ENCODE measurements at places on chromosomes 1 and 21. TPM values are rescaled to one million over a fixed set of nuclear protein-coding genes. Genes with fewer than 3 reads are reported as not detected.

- no peaks in the 10 kb centered on the region for H3K36me3 ChIP-seq
- H3K4me1 ChIP-seq, result peaks cover 8% of the 10 kb centered on the region
- peaks cover 34% of the 10 kb centered on the region for H3K27me3 ChIP-seq
These were observed at the start of gene NCAM2 for GRCh38 chr21:20997636-20998455. TSS of gene NCAM2 (plus strand) at chr21:20998409.

DNA sequence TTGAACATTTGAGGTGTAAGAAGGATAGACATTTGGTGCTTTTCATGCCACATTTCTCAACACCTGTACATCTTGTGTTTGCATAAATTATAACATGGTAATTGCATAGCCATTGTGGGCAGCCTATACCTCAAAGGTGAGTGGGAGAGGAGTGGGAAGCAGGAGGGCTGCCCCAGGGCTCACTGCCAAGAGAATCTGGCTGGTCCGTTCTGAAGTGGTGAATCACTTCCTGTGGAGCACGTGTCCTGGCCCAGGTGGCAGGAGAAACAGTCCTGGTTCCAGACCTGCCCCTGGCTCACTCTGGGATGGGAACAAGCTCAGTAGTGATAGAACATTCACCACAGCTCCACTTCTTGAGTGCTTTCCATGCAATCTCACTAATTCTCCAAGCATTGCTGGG is 11.6 kb upstream of the OLFML2B start:
- H3K27me3 ChIP-seq, result no peaks in the 10 kb centered on the region
- no peak overlapping the region for H3K4me3 ChIP-seq
- no peaks in the 10 kb centered on the region for H3K4me1 ChIP-seq

DNA sequence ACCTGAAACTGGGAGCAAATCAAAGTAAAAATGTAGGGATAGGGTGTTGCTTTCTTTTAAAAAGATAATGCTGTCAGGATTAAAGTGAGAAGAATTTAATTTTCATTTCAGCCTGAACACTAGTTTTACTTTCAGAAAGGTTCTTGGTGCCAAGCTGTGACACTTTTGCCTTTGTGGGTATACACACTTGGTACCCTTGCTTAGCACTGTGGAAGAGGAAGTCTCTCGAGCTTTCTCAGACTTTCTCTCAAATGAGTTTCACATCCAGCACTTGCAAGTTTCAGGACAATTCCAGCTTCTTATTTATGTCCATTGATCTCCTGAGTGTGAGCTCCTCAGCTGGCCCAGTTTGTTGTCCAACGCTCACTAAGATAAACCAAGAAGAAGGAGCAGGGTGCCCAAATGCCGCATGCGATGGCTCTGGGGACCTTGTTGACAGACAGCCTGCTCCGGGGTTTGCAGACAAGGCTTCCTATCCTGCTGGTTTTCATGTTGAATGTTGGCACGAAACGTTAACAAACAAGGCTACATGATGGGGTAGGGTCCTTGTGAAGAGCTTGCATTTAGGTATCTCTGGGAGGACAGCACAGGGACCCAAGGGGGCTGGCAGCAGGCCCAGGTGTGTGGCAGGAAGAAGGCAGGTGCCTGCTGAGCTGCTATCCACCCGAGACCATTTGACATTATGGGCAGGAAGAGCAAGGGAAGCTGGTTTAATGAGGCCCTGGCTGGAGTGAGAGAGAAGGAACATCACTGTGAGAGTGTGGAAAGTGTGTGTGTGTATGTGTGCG is 79.7 kb downstream of the POFUT2 start:
- H3K36me3 ChIP-seq, result no peaks in the 10 kb centered on the region
- DNase-seq, result no peak
- no peaks in the 10 kb centered on the region for H3K27me3 ChIP-seq
- no peak overlapping the region for H3K27ac ChIP-seq

DNA sequence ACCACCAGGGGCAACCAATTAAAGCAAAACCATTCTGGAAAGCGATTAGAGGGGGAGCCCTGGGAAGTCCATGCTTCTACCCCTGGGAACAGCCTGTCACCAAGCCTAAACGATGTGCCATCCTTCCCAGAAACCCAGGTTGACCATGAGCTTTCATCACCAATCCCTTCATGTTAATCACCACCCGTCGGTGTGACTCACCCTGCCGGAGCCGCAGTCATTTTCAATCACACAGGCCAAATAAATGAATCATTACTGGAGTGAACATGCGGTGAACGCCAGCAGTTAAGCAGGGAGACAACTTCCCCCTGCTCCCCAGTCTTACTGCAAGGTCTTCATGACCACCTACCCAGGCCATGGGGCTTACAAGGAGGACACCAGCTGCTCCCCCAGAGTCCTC is 308.8 kb downstream of the AJAP1 start:
- H3K27ac ChIP-seq, result no peak overlapping the region
- DNase-seq, result no peak
- no peak overlapping the region for H3K4me3 ChIP-seq
- no peaks in the 10 kb centered on the region for H3K27me3 ChIP-seq
- H3K4me1 ChIP-seq, result no peaks in the 10 kb centered on the region
- H3K36me3 ChIP-seq, result no peaks in the 10 kb centered on the region

DNA sequence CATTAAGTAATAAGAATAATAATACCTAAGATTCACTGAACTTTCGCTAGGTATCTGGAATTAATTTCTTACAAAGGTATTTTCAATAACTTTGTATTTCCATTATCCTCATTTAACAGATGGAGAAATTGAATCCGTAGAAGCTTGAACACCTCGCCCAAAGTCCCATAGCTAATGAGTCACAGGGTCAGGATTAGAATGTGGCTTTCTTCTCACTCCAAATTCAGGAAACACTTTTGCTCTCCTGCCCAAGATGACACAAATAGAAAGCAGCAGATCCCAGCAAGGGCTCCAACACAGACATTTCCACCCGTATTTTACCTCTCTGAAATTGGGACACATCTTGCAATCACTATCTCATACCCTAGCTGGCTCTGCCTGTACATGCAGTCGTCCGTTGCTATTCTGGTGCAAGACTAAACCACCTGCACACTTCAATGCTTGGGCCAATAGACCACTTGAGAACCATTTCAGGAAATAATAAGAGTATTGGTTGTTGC is 125.9 kb upstream of the GREM2 start:
- no peaks in the 10 kb centered on the region for H3K36me3 ChIP-seq
- no peak overlapping the region for H3K27ac ChIP-seq
- peaks cover 7% of the 10 kb centered on the region for H3K4me1 ChIP-seq
- H3K4me3 ChIP-seq, result no peak overlapping the region
- DNase-seq, result no peak

DNA sequence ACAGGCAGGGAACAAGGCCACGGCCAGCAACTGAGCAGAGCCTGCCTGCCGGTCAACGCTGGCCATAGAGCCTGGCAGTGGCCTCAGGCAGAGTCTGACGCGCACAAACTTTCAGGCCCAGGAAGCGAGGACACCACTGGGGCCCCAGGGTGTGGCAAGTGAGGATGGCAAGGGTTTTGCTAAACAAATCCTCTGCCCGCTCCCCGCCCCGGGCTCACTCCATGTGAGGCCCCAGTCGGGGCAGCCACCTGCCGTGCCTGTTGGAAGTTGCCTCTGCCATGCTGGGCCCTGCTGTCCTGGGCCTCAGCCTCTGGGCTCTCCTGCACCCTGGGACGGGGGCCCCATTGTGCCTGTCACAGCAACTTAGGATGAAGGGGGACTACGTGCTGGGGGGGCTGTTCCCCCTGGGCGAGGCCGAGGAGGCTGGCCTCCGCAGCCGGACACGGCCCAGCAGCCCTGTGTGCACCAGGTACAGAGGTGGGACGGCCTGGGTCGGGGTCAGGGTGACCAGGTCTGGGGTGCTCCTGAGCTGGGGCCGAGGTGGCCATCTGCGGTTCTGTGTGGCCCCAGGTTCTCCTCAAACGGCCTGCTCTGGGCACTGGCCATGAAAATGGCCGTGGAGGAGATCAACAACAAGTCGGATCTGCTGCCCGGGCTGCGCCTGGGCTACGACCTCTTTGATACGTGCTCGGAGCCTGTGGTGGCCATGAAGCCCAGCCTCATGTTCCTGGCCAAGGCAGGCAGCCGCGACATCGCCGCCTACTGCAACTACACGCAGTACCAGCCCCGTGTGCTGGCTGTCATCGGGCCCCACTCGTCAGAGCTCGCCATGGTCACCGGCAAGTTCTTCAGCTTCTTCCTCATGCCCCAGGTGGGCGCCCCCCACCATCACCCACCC is at the start of gene TAS1R3:
TAS1R3 (plus strand) TSS at position 213 of the 898 bp plus-strand sequence; CDS start at position 279, 66 bp downstream.
- no peaks in the 10 kb centered on the region for H3K36me3 ChIP-seq
- no peaks in the 10 kb centered on the region for H3K4me1 ChIP-seq
- no peak within 1 kb of the TSS for H3K4me3 ChIP-seq
- H3K27me3 ChIP-seq, result no peaks in the 10 kb centered on the region

DNA sequence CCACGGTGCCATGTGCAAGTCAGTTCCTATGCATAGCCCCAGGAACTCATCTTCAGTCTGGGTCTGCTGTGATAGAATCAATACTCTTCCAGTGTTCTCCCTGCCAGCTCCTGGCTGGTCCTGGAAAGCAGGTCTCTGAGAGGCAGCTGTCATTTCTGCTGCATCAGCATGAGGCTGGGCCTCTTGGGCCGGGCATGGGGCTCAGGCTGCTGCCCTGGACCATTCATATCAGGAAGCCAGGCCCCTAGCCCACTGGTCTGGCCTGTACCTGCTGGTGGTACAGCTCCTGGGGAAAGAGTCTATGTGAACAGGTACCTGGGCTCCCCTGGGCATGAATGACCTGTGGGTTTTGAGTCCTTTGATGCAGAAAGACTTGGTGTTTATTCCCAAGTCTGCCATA is 173.6 kb upstream of the CSF3R start:
- H3K4me1 ChIP-seq, result no peaks in the 10 kb centered on the region
- no peak overlapping the region for H3K4me3 ChIP-seq
- no peaks in the 10 kb centered on the region for H3K27me3 ChIP-seq
- no peaks in the 10 kb centered on the region for H3K36me3 ChIP-seq

DSCAM gene
- total RNA-seq, result 0.07 TPM

All from GM23338 (cell line).